ENCODE measurements at places on chromosomes 5 and 9.

DNA sequence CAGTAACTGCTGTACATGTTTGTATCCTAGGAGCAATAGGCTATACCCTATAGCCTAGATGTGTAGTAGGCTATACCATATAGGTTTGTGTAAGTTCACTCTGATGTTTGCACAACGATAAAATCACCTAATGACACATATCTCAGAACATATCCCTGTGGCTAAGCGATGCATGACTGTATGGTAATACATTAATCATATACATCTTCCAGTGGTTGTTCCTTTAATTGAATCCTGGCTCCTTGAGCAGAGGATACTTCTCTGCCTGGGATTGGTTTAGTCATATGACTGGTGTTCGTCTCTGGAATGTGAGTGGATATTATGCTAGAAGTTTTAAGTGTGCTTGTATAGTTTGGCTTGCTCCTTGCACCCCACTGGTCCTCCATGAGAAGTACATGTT, 425.8 kb downstream of the MAN2A1 start:
- DNase-seq, result peak; percentile 46

DNA sequence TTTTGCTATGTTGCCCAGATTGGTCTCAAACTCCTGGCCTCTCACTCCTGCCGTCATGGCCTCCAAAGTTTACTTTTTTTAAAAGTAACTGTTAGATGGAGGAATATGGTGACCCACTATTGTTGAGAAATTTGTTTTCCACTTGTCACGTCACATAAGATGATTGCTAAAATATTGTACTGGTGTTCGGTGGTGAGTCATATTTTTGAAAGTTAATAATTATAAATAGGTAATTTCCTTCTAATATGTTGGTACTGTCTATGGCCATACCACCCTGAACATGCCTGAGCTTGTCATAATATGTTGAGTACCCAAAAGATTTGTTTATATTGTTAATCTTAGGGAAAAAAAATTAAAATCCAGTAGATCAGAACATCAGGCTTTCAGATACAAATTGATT, 22.6 kb downstream of the RMI1 start:
- no peak for DNase-seq

GRCh38 chr5:67283988-67284487, 87.4 kb upstream of the CD180 start:
- no peak for DNase-seq

DNA sequence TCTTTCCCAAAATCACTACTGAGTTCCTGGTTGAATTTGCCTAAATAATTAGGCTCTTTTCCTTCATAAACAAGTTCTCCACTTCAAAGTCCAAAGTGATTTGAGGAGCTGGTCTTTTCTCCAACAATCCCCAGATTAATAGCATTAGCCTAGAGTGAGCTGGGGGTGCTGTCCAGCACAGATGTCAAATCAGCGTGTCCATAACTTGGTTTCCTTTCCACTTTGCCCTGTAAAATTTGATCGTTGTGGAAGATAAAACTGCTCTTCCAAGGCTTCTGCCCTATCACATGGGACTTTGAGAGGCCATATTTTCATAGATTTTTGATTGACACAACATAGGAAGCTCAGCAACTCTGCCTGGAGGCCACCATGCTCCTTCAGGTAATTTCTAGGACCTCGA, 134.7 kb upstream of the RORB start:
- no peak for DNase-seq

DNA sequence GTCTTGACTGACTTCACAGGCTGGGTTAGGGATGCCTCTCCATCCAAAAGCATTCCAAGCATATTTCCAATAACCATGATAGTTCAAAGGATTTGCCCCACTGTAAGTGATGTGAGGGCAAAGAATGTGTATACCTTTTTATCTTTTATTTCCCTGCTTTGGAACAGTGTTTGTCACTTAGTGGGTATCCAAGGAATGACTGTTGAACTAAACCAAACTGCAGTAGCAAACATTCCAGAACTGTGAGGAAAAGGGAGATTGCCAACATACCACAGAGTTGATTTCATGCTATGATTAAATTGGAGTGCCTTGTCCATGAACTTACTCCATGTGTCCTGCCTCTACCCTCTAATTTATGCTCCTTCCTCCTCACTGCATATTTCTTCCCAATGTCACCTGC, 400.0 kb downstream of the KIAA0825 start:
- peak; percentile 58 for DNase-seq

DNA sequence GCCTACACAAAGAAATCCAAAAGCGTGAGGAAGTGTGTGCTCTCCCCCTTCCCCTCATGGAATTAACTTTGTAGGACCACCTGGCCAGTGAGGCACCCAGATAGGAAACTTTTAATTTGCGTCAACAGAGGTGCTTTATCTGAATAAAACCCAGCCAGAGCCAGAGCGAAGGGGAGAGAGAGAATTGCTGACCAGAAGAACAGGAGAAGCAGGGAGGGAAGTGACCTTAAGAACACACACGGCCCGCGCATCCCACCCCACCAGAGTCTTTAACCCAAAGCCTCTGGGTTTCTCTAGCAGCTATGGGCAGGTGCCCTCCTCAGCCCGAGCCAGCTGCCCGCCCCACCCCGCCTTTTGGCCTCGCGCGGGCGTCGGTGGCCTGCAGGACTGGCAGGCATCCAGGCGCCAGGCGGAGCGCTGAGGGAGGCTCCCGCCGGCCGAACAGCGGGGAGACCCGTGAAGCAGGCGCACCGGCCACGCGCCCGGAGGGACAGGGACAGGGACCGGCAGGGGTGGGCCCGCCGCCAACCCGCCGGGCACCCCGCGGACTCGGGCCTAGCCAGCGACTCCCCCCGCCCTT, 580 bp downstream of the ERAP1 start:
- DNase-seq, result peak; percentile 54

GRCh38 chr9:22240619-22241018, 206.0 kb upstream of the DMRTA1 start:
- peak; percentile 80 for DNase-seq

- DNase-seq, result no peak
Measured at GRCh38 chr9:133120501-133121197, 391 bp downstream of the RALGDS start.

- no peak for DNase-seq
Measured at GRCh38 chr5:111461934-111462333, 50.4 kb downstream of the STARD4 start.
